Activated naive CD4-positive, alpha-beta T cell (primary cell): ENCODE measurements at places on chromosomes 3 and 15.

- no peak for DNase-seq
Observed at GRCh38 chr3:180617049-180617448, 15.1 kb downstream of the TTC14 start.

DNA sequence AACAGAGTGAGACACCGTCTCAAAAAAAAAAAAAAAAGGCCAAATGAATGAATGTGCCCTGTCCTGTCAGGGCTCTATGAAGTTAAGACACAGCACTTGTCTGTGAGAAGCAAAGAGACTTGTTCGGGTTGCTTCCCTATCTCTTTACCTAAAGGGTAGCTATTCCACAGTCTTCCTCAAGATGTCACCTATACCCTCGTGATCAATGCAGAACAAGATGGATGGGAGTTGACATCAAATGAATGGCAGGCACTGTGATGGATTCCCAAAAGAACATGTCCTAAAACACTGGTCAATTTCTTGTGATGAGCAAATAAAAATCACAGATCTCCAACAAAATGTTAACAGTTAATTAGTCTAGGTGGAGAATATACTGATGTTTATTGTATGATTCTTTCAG lies 9.5 kb downstream of the TADA3 start:
- DNase-seq: no peak

- DNase-seq: no peak
Observed at GRCh38 chr3:174710612-174711011, 148.5 kb upstream of the NAALADL2 start.

- no peak for DNase-seq
Observed at GRCh38 chr3:142276781-142277180, 51.4 kb upstream of the GK5 start.

DNA sequence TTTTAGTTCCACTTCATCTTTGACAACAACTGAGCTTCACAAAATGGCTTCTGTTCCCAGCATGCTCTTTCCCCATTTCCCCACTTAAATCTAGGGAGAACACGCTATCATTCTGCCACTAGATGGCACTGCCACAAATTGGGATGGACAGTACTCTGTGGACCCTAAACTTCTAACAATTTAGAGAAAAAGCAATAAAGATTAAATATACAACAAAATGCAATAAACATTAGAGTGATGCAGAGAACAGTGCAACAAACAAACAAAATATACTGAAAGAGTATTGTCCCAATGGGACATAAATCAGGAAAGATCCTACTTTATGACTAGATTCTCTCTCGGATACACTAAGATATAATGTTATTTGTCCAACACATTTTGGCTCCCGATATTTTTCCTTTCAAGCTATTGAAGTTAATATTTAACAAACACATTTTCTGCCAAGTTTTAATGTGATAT lies 169.7 kb upstream of the TMCO5A start:
- DNase-seq: no peak

DNA sequence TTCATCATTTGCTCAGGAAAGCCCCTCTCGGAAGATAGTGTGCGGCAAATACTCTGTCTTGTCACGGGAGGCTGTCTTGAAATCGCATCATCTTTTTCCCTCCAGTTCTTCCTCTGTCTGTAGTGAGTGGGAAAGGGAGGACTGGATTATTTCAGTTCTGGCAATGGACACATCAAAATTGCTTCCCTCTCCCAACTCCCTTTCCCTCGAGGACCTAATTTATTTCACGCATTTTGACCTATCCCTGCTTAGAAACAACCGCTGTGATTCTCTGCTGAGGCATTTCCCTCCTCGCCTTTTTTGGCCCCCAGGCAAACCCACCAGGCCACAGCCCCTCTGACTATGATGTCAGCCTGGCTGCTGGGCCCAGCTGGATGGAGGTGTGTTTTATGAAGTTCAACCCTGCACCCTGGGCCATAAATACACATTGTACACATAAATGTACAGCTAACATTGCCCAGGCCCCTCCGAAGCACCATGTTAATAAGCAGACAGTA lies 138.7 kb upstream of the LRTM1 start:
- DNase-seq: no peak

DNA sequence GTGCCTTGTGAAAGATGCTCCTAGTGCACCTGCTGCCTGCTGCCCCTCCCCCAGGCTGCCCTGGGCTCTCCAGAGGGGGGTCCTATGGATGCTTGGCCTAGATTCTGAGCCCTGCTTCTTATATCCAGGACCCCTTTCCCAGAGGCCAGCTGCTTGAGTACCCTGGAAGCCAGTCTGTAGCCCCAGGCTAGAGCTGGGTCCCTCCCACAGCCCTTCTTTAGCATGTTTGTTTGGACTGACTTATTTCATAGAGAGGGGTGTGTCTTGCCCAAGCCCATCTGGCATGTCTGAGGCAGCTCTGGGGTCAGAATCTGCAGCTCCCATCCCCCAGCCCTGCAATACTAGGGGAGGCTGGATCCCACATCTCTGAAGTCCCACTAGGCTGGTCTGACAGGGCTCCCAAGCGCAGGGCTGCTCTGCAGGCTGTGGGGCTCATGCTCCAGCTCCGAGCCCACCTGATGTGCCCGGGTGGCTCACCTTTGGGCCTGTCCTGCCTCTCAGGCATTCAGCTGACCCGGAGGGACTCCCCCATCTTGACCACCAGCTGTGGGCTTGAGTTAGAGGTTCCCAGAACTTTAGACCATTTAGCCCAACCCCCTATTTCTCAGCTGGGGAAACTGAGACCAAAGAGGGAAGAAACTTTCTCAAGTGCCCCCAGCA lies 3.1 kb downstream of the CHRNB4 start:
- no peak for DNase-seq

- no peak for DNase-seq
Observed at GRCh38 chr15:51499379-51499976, 123.1 kb downstream of the DMXL2 start.

GRCh38 chr3:146542179-146542578 lies 2.2 kb downstream of the PLSCR1 start:
- DNase-seq: no peak

- DNase-seq: no peak
Observed at GRCh38 chr15:47470983-47471382, 246.3 kb upstream of the SEMA6D start.

DNA sequence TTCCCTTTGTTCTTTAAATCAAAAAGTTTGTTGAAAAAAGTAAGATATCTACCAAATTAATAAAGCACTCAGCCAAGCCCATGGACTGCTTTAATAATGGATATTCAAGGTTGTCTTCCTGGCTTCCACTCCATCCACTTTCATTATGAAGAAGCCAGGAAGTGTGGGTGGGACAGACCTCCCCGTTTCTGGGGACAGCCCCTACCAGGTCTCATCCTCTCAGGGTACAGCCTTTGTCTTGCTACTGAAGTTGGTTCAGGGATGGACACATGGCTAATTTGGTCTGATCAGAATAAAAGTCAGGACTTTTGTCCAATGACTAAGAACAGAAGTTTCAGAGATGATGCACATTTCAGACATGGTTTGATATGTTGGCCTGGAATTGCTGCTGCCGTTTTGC lies 32.6 kb downstream of the CCNB2 start:
- no peak for DNase-seq

GRCh38 chr3:107704477-107704876 lies 181.7 kb downstream of the BBX start:
- DNase-seq: no peak
